Suprapubic skin (tissue), 4 donors: ENCODE measurements at places on chromosomes 16 and 17. TPM values are rescaled to one million over a fixed set of nuclear protein-coding genes. Genes with fewer than 3 reads are reported as not detected.

Gene SLC52A1
- 6.3 TPM for total RNA-seq

Gene CTRB1
- total RNA-seq, result not detected

Gene AANAT
- not detected for total RNA-seq

Gene TEKT1
- total RNA-seq, result not detected

Gene ELMO3
- total RNA-seq, result 77.6 TPM

Gene CORO7
- total RNA-seq, result 29.6 TPM

Gene SOX15
- 75.1 TPM for total RNA-seq

Gene PITPNM3
- 16.4 TPM for total RNA-seq

Gene KRT9
- 0.80 TPM for total RNA-seq

Gene CDR2
- total RNA-seq, result 18.6 TPM

Gene AURKB
- total RNA-seq, result 18.2 TPM

Gene TPSD1
- 11.6 TPM for total RNA-seq

Gene SULT1A2
- not detected for total RNA-seq

Gene SALL1
- 0.08 TPM for total RNA-seq

Gene RUSF1
- 109 TPM for total RNA-seq

Gene KRTAP17-1
- total RNA-seq, result 24.2 TPM

Gene NPIPA8
- 8.1 TPM for total RNA-seq

Gene PAGR1
- total RNA-seq, result 35.2 TPM

Gene SLC6A2
- total RNA-seq, result 24.8 TPM

Gene HSD11B2
- 164 TPM for total RNA-seq

Gene C1QTNF1
- total RNA-seq, result 26.1 TPM

Gene TSPAN10
- 2.9 TPM for total RNA-seq

Gene ATP1B2
- total RNA-seq, result 0.72 TPM

Gene TBC1D26
- total RNA-seq, result not detected

Gene COPZ2
- 12.3 TPM for total RNA-seq

Gene ENPP7
- total RNA-seq, result not detected

Gene AIPL1
- not detected for total RNA-seq

Gene ABCA8
- 5.5 TPM for total RNA-seq

Gene KRTAP2-3
- 0.64 TPM for total RNA-seq

Gene PRDM7
- not detected for total RNA-seq

Gene MT1M
- total RNA-seq, result 18.2 TPM

Gene PRKCB
- 9.3 TPM for total RNA-seq

Gene KRT36
- total RNA-seq, result 1.2 TPM

Gene TADA2A
- total RNA-seq, result 39.3 TPM

Gene KCTD5
- 57.3 TPM for total RNA-seq

Gene SGCA
- total RNA-seq, result 2.1 TPM

Gene P3H4
- total RNA-seq, result 9.4 TPM

Gene GLIS2
- 2.5 TPM for total RNA-seq

Gene OTOA
- 0.40 TPM for total RNA-seq

Gene AATK
- 0.89 TPM for total RNA-seq

Gene TBC1D3B
- total RNA-seq, result 8.1 TPM

Gene TPPP3
- total RNA-seq, result 129 TPM

Gene SYCE1L
- not detected for total RNA-seq

Gene CSH1
- not detected for total RNA-seq

Gene C16orf89
- not detected for total RNA-seq
